Stimulated activated CD4-positive, alpha-beta T cell treated with anti-CD3 and anti-CD28 coated beads, TNF-alpha, amount 100 ng/mL, for 24 hours (primary cell): ENCODE measurements at places on chromosomes 3 and 15.

DNA sequence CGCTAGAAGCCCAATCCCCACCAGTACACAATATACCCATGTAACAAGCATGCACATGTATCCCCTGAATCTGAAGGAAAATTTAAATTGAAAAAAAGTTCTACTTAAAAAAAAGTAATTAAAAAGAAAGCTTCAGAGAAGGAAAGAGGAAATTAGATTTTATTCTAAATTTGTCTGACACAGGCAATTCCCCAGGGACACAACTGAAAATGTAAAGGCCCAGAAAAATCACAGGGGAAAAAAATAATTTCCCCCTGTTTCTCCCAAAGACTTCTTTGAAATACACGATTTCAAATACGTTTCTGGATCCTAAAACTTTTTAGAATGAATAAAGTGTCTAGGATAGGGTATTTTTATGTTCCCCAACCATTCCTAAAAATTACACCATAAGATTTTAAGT is 42.9 kb downstream of the SEMA5B start:
- no peak for DNase-seq

GRCh38 chr3:64046996-64047594 is 23.8 kb upstream of the PSMD6 start:
- DNase-seq = no peak

DNA sequence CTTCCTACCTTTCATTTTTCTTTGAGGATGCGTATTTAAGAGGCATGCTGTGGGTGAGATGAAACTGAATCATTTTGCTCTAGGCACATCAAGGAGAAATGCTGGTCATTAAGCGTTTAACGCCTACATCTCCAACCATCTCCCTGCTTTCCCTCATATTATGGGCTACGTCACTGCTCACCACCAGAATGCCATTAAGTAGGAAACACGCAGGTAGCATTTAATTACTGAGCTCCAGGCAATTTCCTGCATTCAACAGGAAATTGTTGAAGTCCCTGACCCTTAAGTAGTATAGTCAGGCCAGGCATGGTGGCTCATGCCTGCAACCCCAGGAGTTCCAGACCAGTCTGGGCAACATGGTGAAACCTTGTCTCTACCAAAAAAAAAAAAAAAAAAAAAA is 66.1 kb downstream of the CHSY1 start:
- no peak for DNase-seq

DNA sequence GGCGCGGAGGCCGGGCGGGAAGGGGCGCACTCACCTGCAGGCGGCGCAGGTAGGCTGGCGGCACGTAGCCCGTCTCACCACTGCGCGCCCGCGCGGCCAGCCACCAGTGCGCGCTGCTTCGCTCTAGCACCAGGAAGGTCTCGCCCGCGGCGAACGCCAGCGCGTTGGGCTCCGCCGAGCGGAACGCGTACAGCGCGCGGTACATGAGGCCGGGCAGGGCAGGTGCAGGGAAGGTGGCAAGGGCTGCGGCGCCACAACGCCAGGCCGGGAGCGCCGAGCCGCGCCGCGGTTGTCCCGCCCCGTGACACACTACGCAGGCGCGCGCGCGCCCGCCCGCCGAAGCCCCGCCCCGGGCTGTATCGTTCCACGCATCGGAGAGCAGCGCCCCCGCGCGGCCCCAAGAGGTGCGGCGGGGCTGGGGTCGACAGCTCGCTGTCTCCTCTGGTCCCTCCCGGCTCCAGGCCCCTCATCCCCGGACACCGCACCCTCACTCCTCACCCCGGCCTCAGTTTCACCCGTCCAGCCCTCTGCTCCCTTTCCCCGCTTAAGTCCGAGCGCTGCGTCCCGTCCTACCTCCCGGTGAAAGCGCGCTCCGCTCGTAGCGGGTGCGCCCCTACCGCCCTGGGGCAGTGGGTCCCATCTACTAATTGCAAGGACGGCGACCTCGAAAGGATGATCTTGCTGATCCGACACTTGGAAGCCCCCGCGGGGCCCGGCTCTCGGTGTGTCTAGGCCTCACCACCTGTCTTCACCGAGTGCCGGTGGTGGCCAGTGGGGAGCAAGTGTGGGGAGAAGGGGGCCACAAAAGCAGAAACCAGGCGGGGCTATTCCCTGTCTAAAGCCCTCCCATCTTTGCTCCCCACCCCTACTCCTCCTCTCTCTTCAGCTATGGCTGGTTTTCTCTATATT is at the start of gene NCKIPSD:
NCKIPSD (minus strand) TSS at position 313 of the 909 bp plus-strand sequence; CDS start at position 205, 108 bp downstream.
- peak; percentile 79 for DNase-seq

GRCh38 chr3:146130881-146131371 is 30.1 kb downstream of the PLOD2 start:
- DNase-seq = no peak

DNA sequence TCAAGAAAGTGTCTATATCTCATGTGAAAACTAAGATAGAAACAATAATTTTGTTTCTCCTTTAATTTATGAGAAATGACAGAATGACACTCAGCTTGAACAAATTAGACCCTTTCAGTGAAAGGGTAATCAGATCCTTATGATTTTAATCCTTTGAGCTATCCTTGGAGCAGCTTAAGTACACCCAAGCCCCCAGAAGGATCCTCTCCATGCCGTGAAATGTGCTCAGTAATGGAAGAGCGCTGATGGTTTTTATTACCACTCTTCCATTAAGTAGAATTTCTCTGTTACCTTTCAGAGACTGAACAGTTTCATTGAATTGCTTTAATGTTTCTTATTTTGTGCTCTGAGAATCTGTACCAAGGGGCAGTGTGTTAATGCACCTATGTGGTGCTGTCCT is 54.3 kb downstream of the HMG20A start:
- DNase-seq = no peak

- no peak for DNase-seq
Measured at GRCh38 chr3:53646723-53647122, 152.3 kb downstream of the CACNA1D start.

DNA sequence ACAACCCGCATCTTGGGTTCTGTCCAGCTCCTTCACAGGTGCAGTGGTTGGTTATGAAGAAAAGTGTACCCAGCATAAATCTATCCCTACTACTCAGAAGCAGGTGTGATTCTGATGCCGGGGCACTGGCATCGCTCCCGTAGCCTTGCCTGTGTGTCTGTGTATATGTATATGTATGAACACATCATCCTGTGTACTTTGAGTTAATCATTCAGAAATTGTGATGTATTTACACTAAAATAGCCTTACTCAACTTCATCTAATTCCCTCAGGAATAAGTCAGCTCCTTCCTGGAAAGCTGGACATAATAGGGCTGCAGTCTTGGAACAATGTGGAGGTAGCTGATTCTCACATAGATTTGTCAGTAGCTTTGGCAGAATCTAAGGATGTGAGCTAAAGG is 6.7 kb upstream of the ZBED2 start:
- no peak for DNase-seq

DNA sequence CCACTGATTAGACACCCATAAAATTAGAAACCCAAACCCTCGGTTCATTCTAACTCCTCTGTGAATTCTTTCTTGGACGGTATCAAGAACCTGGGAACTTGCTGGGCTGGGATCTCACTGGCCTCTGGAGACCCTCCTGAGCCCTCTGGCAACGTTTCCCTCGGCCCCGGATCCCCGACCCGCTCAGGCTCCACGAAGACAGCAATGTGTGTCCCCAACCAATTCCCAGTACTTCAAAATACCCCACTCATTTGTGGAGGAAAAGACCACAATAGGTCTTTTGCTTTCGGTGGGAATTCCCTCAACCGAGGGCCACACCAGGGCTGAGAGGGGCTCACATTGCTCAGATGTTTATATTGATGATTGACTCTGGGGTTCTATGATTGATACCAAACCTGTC is 117.9 kb upstream of the PRR20G start:
- no peak for DNase-seq

DNA sequence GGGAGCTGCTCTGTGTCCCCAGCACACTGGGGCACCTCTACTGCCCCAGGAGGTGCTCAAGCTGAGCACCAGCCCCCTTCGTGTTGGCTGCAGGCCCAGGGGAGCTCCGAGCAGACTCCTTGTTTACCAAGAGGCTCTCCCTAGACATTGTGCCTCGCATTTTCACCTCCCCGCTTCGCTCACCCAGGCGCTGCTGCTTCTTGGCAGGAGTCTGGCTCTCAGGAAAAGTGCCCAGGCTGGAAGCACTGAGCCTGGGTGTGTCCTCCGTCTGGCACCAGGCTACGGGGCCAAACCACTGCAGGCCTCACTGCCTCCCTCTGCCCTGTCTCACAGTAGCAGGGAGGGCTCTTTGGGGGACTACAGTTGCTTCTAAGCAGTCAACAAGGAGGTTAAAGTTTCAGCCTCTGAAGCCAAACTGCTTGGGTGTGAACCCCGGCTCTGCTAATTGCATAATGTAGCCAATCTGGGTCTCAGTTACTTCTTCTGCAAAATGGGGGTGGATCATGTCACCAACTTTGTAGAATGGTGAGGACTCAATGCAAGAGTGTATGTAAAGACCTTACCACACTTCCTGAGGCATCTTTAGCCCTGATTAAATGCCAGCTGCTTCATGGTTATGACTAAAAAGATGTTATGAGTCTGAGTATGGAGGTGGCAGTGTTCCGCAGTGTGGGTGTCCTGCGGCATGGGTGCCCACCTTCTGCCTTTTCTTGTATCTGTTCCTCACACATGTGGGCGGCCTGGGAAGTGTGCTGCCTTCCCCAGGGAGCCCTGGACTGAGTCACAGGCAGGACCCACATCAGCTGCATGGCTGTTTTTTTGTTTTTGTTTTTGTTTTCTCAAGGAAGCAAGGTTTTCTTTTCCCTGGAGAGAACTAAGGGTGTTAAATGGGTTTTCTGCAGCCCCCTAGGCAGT is 88.9 kb downstream of the CLSTN2 start:
- DNase-seq = no peak

DNA sequence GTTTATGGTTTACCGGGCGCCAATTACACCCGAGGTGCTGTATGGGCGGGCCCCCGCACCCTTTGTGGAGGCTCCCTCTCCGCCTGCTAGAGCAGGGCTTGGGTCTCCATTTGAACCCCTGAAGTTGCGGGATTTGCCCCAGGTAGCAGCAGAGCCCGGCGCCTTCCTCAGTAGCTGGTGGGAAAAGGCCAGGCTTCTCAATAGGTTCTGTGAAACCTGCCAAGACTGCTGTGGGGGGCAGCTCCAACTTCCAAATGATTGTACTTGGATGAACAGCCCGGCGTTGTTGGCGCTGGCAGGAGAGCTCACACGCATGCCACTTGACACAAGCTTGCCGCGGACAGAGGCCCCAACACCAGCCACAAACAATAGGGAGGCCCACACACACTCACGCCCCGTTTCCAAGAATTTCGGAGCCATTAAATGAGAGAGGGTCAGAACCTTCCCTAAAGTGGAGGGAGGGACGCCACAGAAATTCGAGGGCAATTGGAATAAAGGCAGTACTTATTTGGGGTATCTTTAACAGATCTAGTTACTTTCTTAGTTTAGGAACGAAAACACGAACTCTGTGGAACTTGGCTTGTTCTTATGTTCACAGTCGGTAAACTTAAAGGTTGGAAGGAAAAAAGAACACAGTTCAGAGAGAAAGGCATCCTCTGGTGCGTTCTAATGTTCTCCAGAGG is 1.4 kb downstream of the EPHB3 start:
- DNase-seq = no peak

DNA sequence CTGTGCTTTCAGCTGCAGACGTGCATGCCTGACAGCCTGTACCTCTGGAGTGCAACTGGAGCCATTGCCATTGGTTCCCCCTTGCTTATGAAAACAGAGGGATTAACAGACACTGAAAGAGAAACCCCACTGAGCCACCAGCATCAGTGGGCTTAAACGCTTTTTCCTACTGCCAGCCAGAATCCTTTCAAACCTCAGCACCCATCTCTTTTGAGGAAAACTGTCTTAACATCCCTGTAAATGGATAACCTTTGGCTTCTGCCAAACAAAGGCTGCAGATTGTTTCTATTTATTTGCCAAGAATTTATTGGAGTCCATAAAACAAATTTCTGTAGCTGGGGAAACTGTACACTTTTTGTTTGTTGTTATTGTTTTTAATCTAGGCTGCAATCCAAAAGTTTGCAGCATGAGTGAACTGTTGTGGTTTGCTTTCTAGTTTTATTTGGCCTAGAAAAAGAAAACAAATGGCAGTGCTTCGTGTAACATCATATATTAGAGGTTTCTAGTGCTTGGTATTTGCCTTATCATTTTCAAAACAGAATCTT is 369.2 kb upstream of the IL12A start:
- DNase-seq = no peak

DNA sequence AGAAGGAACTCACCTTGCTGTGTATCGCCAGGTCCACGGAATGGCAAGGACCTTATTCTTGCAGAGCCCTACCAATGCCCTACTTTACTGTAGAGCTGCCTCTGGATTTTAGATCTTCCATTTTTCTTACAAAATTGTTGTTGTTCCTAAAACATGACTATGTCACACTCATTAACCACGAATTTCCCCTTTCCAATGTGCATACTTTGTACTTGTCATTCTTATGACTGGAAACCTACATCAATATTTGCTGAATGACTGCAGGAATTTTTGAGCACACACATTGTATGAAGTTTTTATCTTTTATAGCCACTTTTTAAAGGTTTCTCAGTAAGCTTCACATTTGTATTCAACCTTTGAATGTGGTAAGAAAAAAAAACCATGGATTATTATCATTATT is 35.9 kb upstream of the CMSS1 start:
- no peak for DNase-seq

- no peak for DNase-seq
Measured at GRCh38 chr3:65776494-65776893, 262.2 kb downstream of the MAGI1 start.

DNA sequence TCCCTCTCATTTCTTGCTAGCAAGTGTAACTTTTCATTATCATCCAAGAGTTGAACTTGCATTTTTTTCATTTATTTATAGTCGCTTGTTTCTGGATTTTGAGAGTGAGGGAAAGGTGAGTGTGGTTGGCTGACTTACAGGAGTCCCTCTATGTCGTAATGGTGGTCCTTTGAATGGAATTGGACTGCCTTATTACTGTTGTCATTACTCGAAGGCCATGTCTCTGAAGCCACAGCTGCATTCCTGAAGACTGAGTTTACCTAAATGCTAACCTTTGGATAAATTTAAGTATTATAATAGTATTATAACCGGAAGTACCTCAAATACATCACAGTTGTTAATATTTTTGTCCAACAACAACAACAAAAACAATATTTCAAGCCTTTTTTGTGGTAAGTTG is 488.9 kb downstream of the GABRG3 start:
- no peak for DNase-seq

GRCh38 chr15:69990566-69991421 is 106.9 kb downstream of the TLE3 start:
- DNase-seq = no peak

GRCh38 chr3:101938262-101938847 is 89.0 kb downstream of the NFKBIZ start:
- no peak for DNase-seq
